T-helper 17 cell (primary cell): ENCODE measurements at places on chromosomes 6 and 20. TPM values are rescaled to one million over a fixed set of nuclear protein-coding genes. Genes with fewer than 3 reads are reported as not detected.

KCNK16 gene
- total RNA-seq = not detected

- DNase-seq = no peak
Observed at GRCh38 chr6:159829526-159829925, 29.4 kb downstream of the PNLDC1 start.

GRCh38 chr6:18432180-18432579, 45.0 kb downstream of the RNF144B start:
- no peak for DNase-seq

SEL1L2 gene
- not detected for total RNA-seq

- no peak for DNase-seq
Observed at GRCh38 chr20:3430376-3431069, 23.1 kb upstream of the DNAAF9 start.

- DNase-seq = no peak
Observed at GRCh38 chr6:53282234-53282633, 66.5 kb downstream of the ELOVL5 start.

QRSL1 gene
- 11.9 TPM for total RNA-seq
